Kidney glomerular epithelial cell (primary cell): ENCODE measurements at places on chromosomes 4 and X.

GRCh38 chr4:138037696-138038095 is 204.5 kb downstream of the SLC7A11 start:
- DNase-seq = no peak

DNA sequence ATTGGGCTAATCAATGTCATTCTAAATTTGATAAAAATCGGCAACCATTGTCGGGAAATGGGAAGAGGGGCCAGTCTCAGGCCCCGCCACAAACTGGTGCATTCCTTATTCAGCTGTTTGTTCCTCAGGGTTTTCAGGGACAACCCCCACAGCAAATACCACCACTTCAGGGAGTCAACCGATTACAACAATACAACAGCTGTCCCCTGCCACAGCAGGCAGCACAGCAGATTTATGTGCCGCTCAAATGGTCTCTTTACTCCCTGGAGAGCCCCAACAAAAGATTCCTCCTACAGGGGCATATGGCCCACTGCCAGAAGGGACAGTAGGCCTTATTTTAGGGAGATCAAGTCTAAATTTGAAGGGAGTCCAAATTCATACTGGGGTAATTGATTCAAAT is 61.8 kb downstream of the ZNF732 start:
- DNase-seq = no peak

- DNase-seq = no peak
Measured at GRCh38 chr4:40564815-40565483, 64.7 kb downstream of the RBM47 start.

- DNase-seq = no peak
Measured at GRCh38 chr4:43471950-43472349, 579.4 kb downstream of the GRXCR1 start.

- no peak for DNase-seq
Measured at GRCh38 chrX:19776753-19777152, 110.6 kb downstream of the SH3KBP1 start.

DNA sequence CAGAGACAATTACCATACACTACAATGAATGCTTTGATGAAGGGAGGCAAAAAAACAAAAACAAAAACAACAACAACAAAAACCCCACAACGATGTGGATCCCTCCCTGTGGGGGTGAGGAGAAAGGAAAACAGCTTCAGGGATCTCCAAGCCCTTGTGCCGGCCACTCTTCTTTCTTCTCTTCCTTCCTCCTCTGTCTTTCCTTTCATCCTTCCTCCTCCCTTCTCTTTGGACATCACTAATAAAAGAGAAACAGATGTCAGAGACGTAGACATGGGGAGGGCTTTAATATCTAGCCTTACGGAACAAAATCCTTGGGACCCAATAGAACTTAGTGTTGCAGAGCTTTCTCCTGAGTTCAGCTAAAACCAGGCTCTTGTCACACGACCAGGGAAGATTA is 18.8 kb upstream of the STX18 start:
- no peak for DNase-seq

GRCh38 chr4:39823191-39823590 is 125.3 kb downstream of the UBE2K start:
- DNase-seq = no peak

DNA sequence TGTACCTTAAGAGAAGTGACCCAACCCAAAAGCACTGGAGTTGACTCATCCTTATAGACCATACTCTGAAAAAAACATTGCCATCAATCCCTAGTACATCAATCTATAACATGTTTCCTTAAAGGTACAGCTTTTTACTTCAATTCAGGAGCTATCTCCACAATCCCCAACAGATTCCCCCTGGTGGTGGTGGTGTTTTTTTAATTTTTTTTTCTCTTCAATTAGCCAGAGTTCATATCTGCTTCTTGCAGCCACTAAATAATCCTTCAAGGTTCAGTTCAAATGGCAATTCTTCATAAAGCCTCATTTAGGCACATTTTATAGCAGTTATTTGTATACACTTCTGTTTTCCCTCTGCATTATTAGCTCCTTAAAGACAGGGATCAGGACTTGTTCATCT is 60.7 kb upstream of the KDR start:
- DNase-seq = no peak

- DNase-seq = peak; percentile 99
Measured at GRCh38 chr4:128776794-128777216, 32.7 kb upstream of the JADE1 start.

- no peak for DNase-seq
Measured at GRCh38 chr4:126182786-126183185, 868.0 kb downstream of the FAT4 start.

DNA sequence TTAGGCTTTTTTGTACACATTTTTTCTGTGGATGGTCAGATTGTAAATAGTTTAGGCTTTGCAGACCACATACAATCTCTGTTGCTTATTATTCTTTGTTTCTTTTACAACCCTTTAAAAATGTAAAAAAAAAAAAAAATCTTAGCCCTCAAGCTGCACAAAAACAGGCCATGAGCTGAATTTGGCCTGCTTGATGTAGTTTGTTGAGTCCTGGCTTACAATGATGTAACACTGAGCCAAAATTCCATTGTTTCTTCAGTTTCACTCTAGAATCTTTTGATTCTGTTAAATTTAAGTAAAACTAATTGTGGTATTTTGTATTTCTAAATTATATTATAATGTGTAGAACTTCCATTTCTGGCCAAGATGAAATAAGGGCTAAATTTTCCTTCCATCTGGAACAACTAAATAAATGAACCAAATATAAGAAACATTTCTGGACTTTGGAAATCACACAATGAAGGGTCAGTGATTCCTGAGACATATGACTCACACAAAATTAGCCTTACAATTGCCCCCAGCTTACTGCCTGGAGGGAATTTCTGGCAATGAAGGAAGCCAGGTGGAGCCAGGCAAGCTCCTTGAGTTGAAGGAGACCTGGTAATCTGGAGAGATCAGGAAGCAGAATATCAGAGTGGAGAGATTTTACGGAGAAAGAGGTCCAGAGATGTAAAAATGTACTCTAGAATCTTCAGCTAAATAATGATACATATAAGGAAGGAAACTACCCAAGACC is 29.8 kb downstream of the IQCM start:
- DNase-seq = peak; percentile 19

- DNase-seq = no peak
Measured at GRCh38 chrX:572538-573124, 58.0 kb upstream of the SHOX start.

GRCh38 chrX:35339796-35340195 is 397.2 kb downstream of the FAM47B start:
- no peak for DNase-seq

DNA sequence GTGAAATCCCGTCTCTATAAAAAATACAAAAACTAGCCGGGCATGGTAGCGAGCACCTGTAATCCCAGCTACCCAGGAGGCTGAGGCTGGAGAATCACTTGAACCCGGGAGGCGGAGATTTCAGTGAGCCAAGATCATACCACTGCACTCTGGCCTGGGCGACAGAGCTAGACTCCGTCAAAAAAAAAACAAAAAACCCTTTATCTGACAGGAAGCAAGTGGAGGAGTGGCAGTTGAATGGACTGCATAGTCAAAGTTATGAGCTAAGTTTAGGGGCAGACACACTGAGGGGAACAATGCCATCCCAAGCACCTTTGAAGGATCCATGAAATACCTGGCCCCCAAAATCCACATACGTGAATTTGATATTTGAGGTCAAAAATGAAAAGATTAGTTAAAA is 7.5 kb upstream of the HPGDS start:
- DNase-seq = no peak

DNA sequence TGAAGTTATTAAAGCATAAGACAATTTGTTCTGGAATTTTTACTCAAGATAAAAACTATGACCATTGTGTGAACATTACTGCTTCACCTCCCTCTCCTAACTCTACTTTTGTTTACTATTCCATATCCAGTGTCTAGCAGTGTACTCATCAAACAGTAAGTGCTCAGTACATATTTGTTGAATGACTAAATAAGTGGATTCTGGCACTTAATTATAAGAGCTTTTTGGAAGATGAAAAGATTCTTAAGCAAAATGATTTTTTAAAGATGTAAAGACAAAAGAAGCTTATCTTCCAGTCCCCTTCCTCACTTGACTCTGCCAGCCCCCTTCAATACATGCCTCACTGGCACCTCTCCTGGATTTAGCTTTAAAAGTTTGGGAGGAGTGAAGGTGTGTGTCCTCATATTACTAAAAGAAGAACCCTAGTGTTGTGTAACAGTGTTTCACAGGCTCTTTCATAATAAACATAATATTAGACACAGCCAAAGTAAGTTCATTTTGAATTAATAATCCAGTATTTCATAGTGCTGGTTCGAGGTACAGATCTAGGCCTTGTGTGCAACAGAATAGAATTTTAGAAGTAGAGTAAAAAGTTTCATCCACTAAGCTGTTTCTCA is 53.0 kb downstream of the GAB1 start:
- DNase-seq = peak; percentile 8

GRCh38 chrX:52839137-52839536 is 28.1 kb downstream of the XAGE5 start:
- no peak for DNase-seq

DNA sequence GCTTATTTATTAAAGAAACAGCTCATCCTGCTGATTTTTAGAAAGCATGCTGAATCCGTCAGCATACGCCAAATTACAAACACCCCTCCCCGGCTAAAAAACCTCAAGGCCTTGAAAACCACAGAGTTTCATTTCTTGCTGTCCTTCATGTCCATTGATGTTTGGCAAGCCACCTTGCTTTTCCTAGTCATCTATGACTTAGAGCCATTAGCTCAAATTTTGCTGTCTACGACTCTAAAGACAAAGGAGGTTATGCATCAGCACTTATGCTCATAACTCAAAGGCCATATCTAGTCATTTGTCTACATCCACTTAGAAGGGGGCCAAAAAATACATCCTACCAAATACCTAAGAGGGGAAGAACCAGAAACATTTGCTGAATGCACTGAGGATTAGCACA is 925.1 kb downstream of the PCDH7 start:
- no peak for DNase-seq

- no peak for DNase-seq
Measured at GRCh38 chr4:82508806-82509428, 52.9 kb downstream of the TMEM150C start.

GRCh38 chr4:141241986-141242385 is 21.3 kb downstream of the ZNF330 start:
- DNase-seq = no peak

DNA sequence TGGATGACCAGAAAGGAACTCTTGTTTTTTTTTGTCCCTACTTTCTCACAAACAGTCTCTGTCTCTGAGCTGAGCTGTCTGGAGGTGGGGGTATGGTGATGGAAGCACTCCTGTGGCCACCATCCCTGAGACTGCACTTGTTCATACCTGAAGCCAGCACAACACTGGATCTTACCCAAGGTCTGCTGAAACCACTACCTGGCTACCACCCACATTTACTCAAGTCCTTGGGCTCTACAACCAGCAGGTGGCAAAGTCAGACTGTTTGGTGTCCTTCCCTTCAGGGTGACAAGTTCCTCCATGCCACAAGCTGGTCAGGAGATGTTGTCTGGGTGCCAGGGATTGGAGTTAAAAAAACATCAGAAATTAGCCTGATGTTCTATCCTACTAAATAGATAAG is 89.7 kb downstream of the NEXMIF start:
- DNase-seq = no peak

DNA sequence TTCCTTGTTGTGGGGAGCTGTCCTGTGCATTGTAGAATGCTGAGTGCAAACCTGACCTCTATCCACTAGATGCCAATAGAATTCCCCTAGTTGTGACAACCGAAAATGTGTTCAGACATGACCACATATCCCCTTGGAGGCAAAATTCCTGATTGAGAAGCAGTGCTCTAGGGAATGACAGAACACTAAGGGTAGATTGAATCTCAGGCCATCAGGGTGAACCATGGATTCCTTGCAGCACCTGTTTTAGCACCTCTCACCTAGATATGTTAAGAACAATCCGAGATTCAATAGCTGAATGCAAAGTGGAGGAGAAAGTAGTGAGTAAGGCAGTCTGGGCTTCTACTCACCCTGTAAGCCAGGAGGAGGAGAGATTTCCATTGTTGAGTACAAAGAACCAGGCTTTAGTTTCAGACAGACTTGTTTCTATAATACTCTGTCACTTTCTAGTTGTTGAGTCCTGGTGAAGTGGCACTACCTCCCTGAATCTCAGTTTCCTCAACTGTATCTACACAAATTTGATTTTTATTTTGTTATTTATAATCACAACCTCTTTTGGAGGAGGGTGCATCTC is 111.0 kb upstream of the RAP2C start:
- no peak for DNase-seq

- DNase-seq = no peak
Measured at GRCh38 chrX:103782640-103783039, 6.0 kb downstream of the PLP1 start.

DNA sequence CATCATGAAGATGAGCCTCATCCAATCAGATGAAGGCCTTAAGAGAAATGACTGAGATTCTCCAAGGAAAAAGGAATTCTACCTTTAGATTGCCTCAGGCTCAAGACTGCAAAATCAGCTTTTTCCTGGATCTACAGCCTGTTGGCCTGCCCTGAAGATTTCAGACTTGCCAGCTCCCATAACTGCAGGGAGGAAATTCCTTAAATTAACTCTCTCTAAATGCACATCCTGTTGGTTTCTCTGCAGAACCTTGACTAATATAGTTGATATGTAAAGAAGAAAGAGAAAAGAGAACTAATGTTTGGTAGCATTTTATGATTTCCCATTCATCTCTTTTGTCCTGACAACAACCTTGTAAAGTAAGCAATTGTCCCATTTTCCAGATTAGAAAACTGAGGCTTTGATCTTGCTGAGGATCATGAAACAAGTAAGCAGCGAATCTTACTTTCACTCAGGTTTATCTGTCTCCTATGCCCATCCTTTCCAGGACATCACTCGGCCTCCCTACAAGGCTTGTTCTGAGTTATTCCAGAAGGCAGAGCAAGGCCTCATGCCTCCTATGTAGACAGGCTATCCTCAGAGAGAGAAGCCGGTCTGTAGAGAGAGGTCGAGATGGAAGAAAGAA is 115.0 kb upstream of the LDB2 start:
- no peak for DNase-seq

- DNase-seq = no peak
Measured at GRCh38 chr4:154927126-154927680, 146.1 kb downstream of the RBM46 start.

GRCh38 chr4:86280246-86280645 is 79.6 kb downstream of the MAPK10 start:
- no peak for DNase-seq

DNA sequence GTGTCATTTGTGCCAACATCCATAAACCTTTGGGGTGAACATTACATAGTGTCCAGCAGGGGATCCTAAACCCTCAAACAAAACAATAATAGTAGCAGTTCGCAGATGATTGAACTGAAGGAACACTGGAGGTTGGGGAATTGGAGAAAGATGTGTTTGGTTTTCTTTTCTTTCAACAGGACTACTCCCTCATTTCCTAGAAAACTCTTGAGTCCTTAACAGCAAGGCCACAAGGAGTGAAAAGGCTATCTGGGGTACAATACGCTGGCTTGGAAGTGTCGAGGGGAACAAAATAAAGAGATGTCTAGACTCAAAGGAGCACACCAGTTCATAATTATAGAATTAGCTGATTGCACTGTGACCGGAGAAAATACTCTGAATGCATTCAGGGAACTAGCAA is 72.1 kb downstream of the IDS start:
- no peak for DNase-seq

DNA sequence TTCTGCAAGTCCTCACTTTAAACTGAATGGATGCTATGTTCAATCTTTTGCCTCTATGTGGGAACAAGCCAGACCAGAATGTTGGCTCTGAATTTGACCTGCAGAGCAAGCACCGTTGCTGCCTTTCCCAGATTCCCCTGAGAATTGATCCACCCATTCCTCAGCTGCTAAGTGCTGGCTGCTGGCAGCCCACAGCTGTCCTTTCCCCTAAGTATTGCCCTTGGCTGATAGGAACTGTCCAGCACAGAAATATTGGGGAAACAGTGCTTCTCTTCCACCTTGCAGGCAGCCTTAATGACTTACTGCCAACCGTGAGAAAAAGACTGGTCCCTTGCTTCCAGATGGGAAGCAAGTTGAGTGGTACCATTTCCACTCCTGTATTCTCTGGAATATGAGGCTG is 475.9 kb downstream of the PDHA2 start:
- DNase-seq = no peak
